Activated CD4-positive, alpha-beta T cell treated with anti-CD3 and anti-CD28 coated beads, Interleukin-2, amount 50 U/mL, for 48 hours (primary cell): ENCODE measurements at places on chromosomes 6 and 20.

DNA sequence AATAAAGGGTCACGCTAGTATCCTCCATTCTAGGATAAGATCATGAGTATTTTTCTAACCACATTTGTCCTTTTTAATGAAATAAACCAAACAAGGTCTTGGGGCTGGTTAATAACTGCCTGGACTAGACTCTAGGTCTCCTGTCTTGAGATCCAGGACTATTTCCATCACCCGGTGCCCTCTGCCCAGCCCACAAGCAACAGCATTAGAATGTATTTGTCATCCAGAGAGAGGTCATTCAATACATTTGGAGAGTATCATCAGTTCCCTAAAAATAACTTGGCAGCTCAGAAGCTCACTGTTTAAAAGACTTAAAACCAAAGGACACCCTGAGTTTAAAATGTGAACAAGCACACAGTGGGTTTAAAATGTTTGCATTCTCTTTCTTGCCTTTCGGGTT lies 4.4 kb upstream of the RBM24 start:
- DNase-seq = no peak

DNA sequence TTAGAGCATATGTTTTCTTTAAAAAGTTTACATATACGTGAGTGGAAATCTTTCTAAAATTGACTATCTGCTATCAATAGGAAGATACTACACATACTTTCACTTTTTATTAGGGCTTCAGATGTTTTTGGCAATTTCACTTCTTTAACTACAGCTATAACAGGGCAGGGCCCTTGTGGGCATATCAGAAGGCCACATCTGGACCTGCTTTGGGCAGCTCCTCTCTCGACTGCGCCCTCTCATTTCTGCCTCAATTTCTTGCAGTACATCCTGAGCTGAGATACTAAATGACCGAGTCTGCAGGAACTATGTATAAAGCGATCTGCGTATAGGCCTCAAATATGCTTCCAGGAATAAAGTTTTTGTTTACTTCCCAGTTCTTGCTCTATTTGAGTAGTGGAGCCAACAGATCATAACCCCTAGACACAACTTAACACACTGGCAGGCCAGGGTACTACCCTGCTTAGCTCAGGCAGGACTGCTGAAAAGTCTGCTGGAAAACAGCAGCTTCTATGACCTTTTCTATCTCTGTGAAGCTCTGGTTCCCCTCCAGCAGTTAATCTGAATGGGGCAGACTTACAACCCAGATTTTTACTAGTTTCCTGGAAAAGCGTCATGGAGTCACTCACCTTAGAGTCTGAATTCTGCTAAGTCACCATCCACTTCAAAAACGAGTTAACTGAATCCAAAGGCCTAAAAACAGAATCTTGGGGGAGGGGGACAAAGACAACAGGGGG lies 12.7 kb downstream of the GCLC start:
- DNase-seq = no peak

GRCh38 chr6:41289815-41290214 lies 3.3 kb upstream of the TREM1 start:
- DNase-seq = no peak

GRCh38 chr6:31172973-31173384 lies 2.5 kb upstream of the POU5F1 start:
- no peak for DNase-seq

DNA sequence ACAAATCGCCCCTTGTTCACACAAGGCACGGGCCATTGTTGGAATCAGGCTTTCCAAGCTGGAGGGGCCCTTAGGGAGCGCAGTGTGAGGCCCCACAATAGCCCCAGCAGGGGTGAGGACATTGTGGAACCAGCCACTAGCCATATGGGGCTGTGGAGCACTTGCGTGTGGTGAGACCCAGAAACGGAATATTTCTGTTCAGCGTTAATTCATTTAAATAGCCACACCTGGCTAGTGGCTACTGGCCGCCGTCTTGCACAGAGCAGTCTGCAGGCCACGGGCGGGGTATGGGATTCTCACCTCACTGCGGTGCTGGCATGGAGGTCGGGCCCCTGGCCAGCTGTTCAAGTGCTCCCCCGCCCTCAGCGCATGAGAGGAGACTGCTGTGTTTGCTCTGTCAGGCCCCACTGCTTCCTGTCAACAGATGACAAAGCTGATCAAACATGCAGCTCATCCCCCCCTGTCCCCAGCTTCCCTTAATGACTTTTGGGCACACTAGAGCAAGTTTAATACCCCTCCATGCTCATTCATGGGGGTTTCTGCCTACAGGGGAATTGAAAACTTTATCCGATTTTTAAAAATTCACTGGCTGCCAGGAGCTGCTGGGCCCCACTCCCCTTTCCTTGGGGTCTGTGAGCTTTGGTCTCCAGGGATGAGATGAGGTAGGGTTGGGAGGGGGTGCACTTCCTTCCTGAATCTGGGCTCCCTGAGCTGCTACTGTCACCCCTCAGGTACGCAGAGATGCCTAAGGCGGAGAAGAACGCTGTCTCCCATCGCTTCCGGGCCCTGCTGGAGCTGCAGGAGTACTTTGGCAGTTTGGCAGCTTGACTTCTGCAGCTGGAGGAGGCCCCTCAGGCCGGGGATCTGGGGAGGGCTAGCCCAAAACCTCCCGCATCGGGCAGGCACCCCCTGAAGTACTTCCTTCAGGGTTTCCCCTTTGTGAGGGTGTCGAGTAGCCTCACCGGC lies 13.6 kb downstream of the ITPA start:
- DNase-seq = no peak

DNA sequence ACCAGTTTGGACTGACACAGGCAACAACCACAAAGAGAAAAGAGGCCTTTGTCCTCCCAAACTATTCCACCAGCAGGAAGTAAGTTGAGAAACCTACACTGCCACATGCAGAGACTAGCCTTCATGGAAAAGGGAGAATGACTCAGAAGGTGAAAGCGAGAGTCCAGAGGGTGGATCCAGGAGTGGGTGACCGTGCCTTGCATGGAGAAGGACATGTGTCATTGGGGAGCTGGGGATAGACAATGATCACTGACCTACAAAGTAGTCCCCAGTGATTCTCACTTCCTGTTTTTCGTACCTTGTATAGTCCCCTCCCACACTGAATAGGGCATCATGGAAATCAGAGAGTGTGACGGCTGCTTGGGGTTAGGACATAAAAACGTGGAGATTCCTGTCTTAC lies 91.9 kb downstream of the MYLK4 start:
- peak; percentile 16 for DNase-seq

DNA sequence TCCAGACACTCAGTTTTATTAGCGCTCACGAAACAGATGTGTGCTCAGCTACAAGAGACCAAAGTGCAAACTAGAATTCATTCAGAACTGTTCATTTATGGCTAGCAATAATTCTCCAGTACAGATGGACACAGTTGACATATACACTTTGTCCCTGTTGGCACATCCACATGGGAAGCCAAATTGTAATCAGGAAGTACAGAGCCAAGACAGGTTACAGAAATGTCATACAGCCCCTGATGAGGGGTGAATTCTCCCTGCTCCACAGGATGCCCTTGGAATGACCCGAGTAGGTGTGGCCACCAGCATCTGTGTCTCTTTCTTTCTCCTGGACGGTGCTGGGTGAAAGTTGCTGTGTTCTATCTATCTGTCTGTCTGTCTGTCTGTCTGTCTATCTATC lies 7.6 kb downstream of the DHX35 start:
- no peak for DNase-seq

DNA sequence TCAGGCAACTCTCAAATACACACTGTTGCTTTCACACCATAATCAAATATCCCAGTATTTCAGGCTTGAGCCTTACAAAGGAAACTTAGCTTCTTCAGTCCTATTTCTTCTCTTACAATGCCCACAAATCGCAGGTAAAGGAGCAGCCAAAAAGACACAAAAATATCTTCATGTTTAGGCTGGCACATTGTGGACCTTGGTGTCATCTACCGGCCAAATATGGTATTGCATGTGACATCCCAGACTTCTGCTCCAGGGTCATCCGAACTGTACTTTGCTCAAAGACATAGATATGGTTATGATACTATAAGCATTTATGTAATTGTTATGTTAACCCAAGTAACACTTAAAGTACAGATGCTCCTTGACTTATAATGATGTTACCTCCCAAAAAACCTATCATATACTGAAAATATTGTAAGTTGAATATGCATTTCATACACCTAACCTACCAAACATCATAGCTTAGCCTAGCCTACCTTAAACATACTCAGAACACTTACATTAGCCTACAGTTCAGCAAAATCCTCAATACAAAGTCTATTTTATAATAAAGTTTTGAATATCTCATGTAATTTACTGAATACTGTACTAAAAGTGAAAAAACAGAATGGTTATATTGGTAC lies 4.6 kb downstream of the OR2H2 start:
- peak; percentile 59 for DNase-seq

GRCh38 chr6:51654647-51655046 lies 432.8 kb downstream of the PKHD1 start:
- DNase-seq = no peak

DNA sequence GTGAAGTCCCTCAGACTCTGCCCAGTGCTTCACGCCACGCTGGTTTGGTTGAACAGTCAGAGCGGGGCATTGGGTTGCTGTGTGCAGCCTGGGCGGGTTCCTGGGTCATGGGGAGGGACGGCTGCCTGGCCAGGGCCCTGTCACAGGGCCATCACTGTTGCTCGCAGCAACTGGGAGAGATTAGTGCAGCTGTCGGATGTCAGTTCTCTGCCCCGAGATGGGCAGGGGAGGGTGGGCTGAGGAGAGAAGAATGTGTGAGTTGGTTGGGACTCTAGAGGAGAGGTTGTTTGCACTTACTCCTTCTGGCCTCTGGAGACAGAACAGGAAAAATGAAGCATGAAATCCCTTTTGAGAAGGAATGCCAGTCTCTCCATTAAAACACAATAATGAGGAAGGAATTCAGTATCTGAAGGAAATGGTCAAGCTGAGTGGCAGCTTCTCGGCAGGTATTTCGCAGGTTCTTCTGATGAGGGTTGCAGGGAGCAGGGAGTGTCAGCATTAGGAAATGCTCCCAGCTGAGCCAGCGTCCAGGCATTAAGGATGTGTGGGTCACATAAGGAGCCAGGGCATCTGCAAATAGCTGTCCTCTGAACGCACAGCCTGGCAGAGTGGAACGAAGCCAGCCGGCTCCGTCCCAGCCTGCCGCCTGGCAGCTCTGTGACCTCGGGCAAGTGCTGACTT lies 95.9 kb downstream of the SSR1 start:
- no peak for DNase-seq

DNA sequence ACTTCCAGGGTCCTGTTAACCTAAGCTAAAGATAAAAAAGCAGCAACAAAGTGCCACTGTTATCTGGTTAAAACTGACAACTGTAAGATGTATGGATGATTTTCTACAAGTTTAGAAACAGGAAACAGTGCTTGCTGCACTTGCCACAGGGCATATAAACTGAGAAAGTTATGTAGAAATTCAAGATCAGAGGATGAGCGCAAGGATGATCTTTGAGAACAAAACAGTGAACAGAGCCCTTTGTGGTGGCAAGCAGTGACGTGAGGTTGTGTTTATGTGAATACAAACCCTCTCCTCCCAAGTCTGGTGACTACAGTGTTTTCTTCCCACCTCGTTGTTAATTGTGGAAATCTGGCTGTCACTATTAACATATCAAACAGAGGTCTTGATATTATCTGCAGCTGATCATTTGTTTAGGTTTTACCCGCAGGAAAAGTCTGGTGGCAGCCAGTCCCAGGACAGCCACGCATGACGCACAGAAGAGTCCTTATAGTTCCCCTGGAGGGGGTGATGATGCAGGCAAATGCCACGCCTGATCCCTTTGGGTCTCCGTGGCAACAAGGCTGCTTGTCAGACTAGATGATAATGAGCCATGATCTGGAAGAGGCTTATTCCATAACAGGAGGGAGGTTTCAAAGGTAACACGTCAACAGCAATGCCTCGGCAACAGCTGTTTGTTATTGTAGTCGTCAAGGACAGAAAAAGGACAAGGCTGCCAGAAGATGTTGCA lies 43.1 kb upstream of the TNFAIP3 start:
- peak; percentile 74 for DNase-seq

- no peak for DNase-seq
These were observed 25.6 kb upstream of the SASH1 start for GRCh38 chr6:148317051-148317450.

DNA sequence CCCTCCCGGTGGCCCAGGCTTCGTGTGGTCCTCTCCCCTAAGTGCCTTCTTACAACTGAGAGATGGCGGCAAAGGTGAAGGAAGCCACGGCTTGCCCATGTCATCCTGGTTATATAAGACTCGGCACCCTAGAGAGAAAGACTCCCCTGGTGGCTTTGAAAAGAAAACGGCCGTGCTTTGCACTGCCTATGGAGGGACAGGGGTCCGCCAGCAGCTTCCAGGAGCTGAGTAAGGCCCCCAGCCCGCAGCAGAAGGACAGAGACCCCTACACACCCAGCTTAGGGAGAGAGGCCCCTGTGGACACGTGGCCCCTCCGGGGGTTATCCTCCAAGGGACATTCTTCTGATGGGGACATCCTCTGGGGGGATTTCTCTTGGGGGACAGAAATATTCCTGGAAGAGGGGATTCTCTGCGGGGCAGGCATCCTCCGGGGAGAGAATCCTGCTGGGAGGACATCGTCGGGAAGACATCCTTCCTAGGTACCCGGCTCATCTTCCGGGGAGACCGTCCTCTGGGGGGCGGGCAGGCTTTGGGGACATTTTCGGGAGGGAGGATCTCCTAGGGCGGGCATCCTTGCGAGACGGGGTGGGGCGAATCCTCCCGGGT lies 511 bp upstream of the OGFR start:
- DNase-seq = no peak

DNA sequence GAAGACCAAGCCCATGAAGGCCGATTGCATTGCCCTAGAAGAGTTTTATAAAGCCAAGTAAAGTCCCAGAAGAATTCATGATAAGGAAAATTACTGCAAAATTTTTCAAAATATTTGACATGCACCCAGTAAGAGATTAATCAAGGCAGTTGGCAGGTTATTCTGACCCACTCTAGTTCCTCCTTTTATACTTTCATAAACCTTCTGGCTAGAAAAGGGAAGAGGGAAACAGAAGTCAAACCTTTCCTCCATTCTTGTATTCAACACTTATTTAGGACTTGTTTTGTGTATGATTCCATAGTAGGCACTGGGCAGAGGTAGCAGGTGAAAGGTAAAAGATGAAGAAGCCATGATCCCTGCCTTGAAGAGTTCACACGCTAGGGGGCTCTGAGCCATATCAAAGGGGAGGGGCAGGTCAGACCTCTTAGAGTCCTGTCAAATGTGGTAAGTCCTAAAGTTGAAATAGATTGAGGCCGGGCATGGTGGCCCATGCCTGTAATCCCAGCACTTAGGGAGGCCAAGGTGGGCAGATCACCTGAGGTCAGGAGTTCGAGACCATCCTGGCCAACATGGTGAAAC lies 85.4 kb downstream of the NDUFAF5 start:
- DNase-seq = no peak

GRCh38 chr6:158560836-158561320 lies 987 bp downstream of the TMEM181 start:
- peak; percentile 31 for DNase-seq

- DNase-seq = no peak
These were observed 15.9 kb upstream of the FYN start for GRCh38 chr6:111888928-111889695.

- no peak for DNase-seq
These were observed 1183.8 kb downstream of the HACE1 start for GRCh38 chr6:103675807-103676406.

DNA sequence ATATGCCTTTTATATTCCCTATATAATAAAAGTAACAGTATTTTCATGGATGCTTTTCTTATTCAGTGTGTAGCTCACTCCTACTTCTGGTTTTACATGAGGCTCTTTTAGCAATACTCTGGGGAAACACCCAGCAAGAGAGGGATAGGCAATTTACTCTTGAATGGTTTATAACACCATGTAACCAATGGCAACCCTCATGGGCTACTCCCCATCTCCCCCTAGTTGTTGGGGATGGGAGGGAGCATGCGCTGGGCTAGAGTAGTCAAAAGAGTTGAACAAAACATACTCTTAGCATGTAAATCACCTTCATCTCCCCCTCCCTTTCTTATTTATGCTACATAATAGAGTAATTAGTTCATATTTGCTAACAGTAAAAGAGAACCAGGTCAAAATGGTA lies 140.1 kb upstream of the LRFN2 start:
- DNase-seq = no peak
